Bone marrow (tissue), 2 donors: ENCODE measurements at places on chromosomes 6 and 20.

- DNase-seq, result no peak
These were observed 58.0 kb upstream of the CD2AP start for GRCh38 chr6:47419621-47420020.

GRCh38 chr6:32191696-32192607 lies 491 bp downstream of the GPSM3 start:
- DNase-seq, result no peak

GRCh38 chr20:62975251-62975760 lies 22.8 kb downstream of the SLC17A9 start:
- DNase-seq, result no peak

- DNase-seq, result no peak
These were observed 133.9 kb upstream of the PTPRT start for GRCh38 chr20:43323592-43323991.

DNA sequence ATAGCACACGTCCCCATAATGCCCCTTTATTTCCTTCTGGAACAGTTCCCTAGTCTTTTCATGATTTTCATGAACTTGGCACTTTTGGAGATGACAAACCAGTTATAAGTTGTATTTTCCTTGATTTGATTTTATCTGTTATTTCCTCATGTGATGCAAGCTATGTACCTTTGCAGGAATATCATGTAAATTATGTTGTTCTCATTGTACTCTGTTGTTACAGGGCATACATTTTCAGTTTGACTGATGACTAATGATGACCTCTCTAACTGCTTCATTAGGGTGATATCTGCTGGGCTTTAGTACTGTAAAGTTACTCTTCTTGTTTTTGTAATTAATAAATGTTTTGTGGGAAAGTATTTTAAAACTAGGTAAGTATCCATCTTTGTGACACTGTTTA lies 147.3 kb downstream of the ZFAND3 start:
- no peak for DNase-seq

DNA sequence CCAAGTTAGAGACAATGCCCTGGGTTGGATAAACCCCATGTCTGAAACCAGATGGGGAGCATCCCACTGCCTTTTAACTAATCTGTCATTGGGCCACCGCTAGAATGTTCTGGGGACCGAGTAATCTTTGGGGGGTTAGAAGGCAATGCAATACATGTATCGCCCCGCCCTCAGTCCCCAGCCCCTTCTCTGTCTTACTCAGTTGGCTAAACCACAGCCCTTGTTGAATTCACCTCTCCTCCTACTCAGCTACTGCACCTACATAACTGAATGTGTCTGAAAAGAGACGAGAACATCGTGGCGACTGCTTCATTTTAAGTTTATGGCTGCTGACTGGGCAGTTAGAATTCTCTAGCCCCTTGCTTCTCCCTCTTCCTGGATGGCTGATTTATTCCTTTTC lies 15.1 kb upstream of the CCR6 start:
- DNase-seq, result no peak

DNA sequence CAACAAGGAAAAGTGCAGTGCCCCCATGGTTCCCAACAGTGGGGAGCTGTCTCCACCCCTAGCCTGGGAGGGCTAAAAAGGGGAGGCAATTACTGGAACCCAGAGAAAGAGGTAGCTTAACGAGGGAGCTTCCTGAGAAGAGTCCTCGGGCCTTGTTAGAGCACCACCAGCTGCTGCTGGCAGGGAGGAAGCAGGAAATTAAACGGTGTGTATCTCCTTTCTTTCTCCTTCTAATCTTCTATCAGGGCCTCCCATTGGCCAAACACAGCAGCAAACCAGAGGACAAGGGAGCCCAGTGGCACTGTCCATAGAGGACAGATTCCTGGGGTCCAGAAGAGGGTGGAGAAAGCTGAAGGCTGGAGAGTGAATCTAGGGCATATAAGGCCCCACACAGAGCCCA lies 7.6 kb upstream of the BTN2A2 start:
- no peak for DNase-seq

- DNase-seq, result no peak
These were observed 311.1 kb downstream of the SLC35F1 start for GRCh38 chr6:118218156-118218555.

- no peak for DNase-seq
These were observed 30.8 kb downstream of the IL20RA start for GRCh38 chr6:137013738-137014602.

GRCh38 chr6:159196430-159196975 lies 27.3 kb downstream of the FNDC1 start:
- no peak for DNase-seq

DNA sequence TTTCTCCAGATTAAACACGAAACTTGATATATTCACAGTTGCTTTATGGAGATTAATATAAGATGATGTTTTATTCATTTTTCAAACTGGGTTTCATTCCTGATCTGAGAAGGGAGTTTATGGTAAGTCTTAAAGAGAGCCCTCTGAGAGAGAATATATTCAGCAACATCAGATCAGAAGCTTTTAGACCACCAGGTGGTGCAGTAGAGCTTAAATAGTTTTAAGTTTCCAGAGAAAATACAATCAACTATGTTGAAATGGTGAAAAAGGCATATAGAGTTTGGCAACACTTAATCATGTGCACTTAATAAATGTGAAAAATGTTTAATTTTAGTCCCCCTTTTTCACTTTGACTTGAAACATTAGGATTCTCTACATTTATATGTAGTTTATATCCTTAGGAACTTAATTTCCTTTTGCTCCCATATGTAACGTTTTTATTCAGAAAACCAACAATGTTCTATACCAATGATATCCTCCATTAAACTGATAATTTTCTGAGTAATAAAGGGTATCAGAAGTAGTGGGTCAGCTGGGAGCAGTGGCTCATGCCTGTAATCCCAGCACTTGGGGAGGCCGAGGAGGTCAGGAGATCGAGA lies 86.4 kb upstream of the CLDN20 start:
- DNase-seq, result peak; percentile 56

- no peak for DNase-seq
These were observed 70.6 kb upstream of the DST start for GRCh38 chr6:56713254-56713672.

DNA sequence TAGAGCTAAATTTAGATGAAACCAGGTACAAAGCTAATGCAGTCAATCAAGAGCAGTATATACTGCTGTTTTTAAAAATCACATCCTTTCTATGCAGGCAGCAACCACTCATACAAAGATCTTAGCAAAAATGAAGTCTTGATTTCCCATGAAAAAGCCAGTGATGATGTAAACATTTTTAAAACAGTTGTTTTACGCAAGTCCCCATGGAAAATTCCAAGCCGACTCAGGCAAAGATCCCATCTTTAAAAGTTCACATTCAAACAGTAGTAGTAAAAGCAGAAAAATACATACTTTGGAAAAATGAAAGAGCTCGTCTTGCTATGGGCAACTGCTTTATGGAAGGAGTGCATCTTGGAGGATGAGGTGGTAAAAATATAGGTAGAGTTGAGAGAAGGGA lies 84.0 kb downstream of the RCAN2 start:
- no peak for DNase-seq

GRCh38 chr20:32681175-32682084 lies 7.7 kb upstream of the C20orf203 start:
- peak; percentile 100 for DNase-seq

DNA sequence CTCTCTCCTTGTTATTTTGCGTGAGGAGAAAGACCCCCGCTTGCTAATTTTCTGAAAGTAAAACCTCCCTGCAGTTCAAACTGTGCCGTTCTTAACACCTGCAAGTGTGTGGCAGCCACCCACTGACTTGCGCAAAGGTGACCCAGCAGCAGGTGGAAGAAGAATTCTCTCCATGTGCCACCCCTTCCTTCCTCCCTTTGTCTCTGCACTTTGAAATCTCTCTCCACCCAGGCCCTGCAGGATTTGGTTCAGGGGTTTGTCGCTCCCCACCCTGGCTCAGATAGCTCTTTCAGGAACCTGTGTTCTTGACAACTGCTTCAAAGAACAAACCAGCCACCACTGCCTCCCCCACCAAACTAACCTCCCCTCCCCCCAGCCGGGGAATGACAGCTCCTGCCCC lies 41.4 kb downstream of the ZNF831 start:
- no peak for DNase-seq

GRCh38 chr6:32105433-32105832 lies 3.7 kb downstream of the TNXB start:
- DNase-seq, result no peak

GRCh38 chr6:168834801-168835200 lies 393.8 kb downstream of the SMOC2 start:
- no peak for DNase-seq
